ENCODE measurements at places on chromosomes 7 and 10.

- no peak for DNase-seq
Observed at GRCh38 chr7:40437498-40437897, 302.7 kb downstream of the SUGCT start.

DNA sequence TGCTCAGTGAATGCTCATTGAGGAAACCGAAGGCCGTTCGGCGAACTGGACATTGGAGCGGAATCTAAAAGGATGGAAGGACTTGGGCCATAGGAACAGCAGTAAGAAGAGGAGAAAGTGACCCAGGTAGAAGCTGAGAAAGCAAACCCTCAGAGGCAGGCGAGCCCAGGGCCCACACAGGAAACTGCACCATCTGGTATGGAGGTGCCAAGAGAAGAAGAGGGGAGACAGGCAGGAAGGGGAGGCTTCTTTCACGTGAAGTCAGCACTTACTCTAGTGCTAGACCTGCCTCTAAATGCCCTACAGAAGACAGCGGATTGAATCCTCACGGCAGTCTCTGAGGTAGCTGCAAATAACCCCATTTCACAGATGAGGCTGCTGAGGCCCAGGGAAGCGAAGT lies 10.2 kb upstream of the CRHR2 start:
- DNase-seq = no peak

GRCh38 chr10:47331491-47331890 lies 9.2 kb downstream of the GDF2 start:
- no peak for DNase-seq

DNA sequence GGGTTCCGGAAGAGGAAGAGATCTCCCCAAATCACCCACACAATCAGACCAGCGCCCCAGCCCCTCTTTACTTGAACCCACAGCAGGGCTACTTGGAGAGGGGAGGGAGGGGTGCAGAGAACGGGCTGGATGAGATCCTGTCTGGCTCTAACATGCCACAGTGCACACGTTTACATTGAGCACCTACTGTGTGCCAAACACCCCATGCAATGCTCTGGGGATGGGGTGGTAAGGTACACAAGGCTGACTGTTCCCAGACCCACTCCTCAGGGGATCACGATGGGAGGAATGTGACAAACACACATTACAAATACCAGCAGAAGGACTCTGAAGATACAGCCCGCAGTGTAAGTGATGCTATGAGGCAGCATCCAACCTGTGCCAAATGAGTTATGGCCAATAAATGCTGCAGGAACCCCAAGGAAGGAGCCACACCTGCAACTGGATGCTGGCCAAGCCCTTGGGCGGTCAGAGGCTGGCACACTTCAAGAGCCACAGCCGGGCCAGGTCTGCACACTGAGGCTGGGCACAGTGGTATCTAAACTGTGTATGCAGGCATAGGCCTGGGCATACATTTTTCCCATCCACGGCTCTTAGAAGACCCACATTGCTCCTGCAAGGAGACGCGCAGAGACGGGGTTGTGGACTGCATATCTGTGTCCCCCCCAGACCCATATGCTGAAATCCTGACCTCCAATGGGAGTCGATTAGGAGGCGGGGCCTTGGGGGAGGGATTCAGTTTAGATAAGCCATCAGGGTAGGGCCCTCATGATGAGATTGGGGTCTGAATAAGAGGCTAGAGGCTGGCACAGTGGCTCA lies 6.4 kb downstream of the SPOCK2 start:
- DNase-seq = no peak

DNA sequence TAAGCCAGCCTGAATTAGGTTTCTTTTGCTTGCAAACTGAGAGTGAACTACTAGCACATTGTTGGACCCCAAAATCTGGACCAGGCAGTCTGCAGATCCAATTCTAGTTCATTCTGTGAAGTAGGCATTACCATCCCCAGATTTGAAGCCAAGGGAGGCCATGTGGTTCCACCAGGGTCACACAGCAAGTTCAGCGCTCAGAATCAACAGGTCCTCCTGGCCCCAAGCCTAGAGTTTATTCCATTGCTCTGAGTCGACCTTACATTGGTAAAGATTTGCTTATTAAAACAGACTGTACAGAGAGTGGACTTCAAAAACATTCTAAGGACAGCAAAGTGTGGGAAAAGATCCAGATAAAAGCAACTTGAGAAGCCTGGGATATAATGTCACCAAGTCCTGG lies 50.9 kb downstream of the AFAP1L2 start:
- no peak for DNase-seq
